Dermis microvascular lymphatic vessel endothelial cell (primary cell): ENCODE measurements at places on chromosomes 3 and 15.
A peak's percentile ranks its signal among the peaks of the same experiment; 100 is the strongest.

DNA sequence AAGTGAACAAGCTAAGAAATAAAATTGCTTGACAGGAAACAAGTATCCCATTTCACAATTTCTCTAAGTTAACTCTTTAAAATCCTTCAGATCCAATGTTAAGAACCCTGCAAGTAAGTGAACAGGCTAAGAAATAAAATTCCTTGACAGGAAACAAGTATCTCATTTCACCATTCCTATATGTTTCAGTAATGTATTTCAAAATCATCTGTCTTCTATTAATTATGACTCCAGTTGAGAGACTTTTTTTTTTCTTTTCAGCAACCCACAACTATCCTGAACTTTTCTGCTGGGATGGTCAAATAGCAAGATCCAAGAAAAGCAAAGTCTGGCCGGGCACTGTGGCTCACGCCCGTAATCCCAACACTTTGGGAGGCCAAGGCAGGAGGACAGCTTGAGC is 2.4 kb upstream of the SLC12A6 start:
- no peak for DNase-seq

GRCh38 chr3:86989006-86989405 is 1.9 kb downstream of the VGLL3 start:
- DNase-seq = no peak

DNA sequence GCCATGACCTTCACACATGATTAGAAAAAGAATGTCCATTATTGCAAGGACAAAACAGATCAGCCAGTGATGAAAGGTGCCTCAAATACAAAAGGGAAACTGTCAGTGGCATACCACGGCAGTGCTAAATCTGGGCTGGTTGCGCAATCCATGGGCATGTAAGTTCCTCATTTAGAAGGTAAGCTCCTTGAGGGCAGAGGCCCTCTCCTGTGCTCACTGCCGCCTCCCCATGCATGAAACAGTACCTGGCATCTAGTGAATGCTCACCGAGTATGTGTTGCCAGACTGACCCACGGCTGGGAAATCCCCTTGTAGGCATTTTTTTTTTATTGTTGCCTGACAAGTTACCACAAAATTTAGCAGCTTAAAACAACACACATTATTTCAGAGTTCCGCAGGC is 312.1 kb upstream of the CHRM5 start:
- DNase-seq = no peak

- DNase-seq = no peak
Measured at GRCh38 chr15:71806452-71806931, 3.9 kb upstream of the NR2E3 start.

DNA sequence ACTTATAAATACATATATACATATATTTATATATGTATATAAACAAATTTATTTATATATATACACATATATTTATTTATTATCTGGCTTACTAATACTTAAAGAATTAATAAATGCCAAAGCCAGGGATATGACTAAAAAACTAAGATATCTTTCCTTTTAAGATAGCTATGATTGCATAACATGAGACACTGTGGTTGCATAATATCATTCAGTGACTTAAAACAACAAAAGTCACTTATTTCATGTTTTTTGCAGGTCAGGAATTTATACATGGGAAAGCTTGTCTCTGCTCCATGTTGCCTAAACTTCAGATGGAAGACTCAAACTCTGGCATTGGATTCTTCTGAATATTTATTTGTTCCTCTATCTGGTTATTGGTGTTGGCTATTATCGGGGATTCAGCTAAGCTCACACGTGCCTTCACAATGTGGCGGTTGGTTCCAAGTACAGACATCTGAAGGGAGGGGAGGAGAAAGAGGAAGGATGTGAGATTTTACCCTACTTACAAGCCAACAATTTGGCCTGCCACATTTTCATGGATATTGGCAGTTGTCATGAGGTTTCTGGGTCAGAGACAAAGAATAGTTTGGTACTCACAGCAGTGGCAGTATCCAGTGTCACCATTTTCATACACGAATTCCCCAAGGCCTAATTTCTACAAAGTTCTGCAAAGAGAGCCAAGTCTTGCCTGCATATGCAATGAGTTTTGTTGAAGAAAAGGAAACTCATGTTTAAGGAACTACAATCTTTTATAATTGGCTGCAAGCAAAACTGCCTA is 381.6 kb downstream of the EPHA3 start:
- no peak for DNase-seq

GRCh38 chr3:40070816-40071215 is 238.7 kb upstream of the EIF1B start:
- DNase-seq = no peak

DNA sequence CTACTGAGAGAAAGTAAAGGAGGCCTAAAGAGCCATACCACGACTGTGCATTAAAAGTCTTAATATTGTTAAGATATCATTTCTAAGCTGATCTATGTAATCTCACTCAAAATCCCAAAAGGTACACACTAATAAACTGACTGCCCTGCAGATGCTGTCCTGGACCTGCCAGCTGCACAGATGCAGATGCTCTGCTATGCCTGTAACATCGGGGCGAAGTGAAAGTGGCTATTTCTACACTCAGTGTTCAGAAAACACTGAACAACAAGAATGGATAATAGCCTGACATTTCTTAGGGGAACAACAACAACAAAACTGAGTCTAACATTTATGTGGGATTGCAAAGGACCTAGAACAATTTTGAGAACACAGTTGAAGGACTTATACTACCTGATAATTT is 31.9 kb downstream of the RAD18 start:
- DNase-seq = no peak

GRCh38 chr15:49978121-49978520 is 140.9 kb downstream of the ATP8B4 start:
- no peak for DNase-seq

- DNase-seq = no peak
Measured at GRCh38 chr3:179953993-179954870, 82.5 kb downstream of the PEX5L start.

GRCh38 chr3:11618904-11619303 is 24.8 kb downstream of the VGLL4 start:
- DNase-seq = no peak

GRCh38 chr3:146203776-146204175 is 42.8 kb upstream of the PLOD2 start:
- no peak for DNase-seq

DNA sequence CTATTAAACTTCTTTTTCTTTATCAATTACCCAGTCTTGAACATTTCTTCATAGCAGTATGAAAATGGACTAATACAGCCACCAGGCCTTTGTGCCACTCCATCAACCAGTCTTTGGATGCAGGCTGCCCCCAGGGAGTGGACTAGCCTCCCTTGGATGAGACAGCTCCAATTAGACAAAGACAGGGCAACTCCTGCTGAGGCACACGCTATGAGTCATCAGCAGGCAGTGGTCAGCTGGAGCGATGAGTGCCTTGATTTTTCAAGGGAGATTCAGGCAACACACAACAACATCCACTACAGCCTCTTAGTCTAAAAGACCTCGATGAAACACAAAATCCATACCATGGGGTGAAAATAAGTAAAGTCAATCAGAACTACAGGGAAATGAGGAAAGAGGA is 160.1 kb downstream of the ARRDC4 start:
- no peak for DNase-seq

- DNase-seq = peak; percentile 43
Measured at GRCh38 chr15:90594301-90594738, 64.6 kb downstream of the CRTC3 start.

GRCh38 chr15:90915216-90915807 is 12.2 kb downstream of the MAN2A2 start:
- DNase-seq = no peak

DNA sequence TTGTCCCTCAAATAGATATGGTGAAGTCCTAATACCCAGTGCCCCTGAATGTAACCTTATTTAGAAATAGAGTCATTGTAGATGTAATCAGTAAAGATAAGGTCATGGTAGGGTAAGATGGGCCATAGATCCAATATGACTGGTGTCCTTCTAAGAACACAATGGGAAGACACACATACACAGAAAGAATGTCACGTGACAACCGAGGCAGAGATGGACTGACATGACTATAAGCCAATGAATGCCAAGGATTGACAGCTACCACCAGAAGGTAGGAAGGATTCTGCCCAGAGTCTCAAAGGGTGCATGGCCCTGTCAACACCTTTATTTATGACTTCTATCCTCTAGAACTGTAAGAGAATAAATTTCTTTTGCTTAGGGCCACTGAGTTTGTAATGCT is 231.2 kb downstream of the IL5RA start:
- no peak for DNase-seq

- DNase-seq = no peak
Measured at GRCh38 chr3:5463991-5464390, 276.5 kb downstream of the EDEM1 start.

- peak; percentile 92 for DNase-seq
Measured at GRCh38 chr3:27590437-27591298, 106.5 kb upstream of the SLC4A7 start.

DNA sequence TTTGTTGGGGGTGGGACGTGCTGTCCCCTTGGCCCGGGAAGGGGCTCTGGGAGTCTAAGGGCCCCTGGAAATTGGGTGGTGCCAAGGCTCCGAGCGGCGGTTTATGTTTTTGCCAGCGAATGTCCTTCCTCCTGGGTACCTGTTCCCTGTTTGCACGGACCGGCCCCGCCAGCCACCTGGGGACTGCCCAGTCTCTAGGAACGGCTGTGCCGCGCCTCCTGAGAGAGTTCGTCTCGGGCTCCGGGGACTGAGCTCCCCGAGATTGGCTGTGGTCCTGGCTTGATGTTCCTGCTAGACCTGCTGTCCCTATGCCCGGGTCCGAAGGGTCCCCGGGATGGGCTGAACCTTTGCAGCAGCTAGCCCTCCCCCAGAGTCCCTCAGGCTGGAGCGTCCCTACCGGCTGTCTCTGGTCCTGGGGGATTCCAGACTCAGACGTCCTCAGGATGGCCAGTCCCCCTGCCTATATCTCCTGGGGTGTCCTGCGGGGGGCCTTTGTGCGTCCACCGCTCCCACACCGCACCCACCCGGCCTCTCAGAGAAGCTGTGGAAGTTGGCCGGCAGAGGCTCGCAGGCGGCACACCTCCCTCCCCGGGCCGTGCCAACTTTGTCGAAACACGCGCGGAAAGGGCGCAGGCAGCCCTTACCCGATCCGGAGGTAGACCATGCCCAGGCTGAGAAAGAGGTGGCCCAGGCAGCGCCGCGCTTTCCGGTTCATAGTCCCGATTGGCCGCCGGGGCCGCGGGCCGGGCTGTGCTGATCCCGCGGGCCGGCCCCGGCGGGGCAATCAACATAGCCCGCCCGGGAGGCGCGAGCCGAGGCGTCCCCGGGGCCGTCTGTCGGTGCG is 547 bp downstream of the WNT7A start:
- no peak for DNase-seq

DNA sequence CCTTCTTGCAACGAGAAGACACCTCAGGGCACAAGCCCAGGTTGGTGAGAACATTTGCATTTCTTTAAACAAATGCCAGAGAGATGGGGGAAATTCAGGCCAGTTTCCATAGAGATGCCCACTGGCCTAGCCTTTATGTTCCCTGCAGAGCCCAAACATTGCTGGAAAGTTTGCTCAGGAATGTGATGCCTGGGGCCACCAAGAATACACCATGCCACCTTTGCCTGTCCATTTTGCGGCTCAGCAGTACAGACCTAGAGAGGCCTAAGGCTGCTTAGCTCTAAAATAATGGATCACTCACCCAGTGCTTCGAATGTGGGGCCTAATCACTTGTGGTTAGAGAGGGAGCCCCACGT is 210.0 kb downstream of the RPLP1 start:
- DNase-seq = no peak

DNA sequence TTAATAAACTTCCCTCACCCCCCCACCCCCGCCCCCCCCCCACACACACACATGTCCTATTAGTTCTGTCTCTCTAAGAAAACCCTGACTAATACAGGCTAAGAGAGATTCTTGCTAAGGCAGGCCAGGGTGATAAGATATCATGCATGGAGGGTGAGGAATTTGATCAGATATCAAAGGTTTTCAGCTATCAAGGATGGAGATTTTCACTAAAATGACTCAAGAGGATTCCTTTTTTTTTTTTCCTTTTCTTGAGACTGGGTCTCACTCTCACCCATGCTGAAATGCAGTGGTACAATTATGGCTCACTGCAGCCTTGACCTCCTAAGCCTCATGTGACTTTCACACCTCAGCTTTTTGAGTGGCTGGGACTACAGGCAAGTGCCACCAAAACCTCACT is 14.9 kb upstream of the SENP7 start:
- no peak for DNase-seq

GRCh38 chr3:71070497-71071463 is 512.7 kb downstream of the FOXP1 start:
- no peak for DNase-seq

DNA sequence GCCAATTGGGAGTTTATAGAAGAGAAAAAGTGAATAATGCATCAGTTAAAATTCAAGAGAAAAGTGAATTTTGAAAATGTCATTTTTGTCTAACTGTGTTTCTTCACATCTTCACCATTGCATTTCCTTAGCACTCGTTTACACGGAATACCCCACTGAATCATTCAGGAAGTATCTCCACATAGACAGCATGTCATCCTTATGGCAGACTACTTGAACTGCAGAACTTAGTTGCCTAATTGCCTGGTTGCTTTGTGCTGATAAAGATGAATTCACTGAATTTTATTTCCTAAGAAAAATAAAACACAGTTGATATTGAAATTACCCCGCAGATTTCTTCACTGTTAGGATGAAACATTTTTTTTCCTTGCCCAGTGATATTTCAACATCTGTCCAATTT is 627.1 kb downstream of the ROBO1 start:
- no peak for DNase-seq

DNA sequence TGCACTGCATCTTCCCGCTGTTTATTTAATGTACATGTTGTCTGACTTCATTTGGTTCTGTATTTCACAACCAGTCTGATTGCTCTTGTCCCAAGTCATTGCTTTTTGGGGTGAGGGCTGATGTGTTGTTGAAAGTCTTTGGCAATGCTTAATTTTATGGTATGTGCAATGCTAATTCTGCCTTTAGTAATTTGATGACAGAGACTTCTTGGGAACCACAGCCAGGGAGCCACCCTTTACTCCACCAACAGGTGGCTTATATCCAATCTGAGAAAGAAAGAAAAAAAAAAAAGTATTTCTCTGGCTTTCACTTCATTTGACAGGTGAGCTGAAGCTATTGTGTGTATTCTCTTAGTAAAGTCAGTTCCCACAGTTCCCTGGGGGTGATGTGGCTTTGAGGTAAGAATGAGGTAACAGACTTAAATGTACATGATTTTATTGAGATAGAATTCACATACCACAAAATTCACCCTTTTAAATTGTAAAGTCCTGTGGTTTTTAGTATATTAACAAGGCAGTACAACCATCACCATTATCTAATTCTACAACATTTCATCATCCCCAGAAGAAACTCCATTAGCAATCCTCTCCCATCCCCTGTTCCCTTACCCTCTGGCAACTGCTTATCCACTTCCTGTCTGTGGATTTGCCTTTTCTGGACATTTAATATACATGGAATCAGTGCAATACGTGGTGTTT is 97.3 kb downstream of the SLCO3A1 start:
- no peak for DNase-seq

GRCh38 chr3:139672884-139673283 is 4.9 kb downstream of the NMNAT3 start:
- DNase-seq = no peak

- DNase-seq = no peak
Measured at GRCh38 chr3:123137001-123137400, 64.7 kb upstream of the SEC22A start.

- DNase-seq = no peak
Measured at GRCh38 chr3:63015614-63016309, 140.5 kb upstream of the CADPS start.
